GM23248 (cell line): ENCODE measurements at places on chromosomes 6 and 20. TPM values are rescaled to one million over a fixed set of nuclear protein-coding genes. Genes with fewer than 3 reads are reported as not detected.

DNA sequence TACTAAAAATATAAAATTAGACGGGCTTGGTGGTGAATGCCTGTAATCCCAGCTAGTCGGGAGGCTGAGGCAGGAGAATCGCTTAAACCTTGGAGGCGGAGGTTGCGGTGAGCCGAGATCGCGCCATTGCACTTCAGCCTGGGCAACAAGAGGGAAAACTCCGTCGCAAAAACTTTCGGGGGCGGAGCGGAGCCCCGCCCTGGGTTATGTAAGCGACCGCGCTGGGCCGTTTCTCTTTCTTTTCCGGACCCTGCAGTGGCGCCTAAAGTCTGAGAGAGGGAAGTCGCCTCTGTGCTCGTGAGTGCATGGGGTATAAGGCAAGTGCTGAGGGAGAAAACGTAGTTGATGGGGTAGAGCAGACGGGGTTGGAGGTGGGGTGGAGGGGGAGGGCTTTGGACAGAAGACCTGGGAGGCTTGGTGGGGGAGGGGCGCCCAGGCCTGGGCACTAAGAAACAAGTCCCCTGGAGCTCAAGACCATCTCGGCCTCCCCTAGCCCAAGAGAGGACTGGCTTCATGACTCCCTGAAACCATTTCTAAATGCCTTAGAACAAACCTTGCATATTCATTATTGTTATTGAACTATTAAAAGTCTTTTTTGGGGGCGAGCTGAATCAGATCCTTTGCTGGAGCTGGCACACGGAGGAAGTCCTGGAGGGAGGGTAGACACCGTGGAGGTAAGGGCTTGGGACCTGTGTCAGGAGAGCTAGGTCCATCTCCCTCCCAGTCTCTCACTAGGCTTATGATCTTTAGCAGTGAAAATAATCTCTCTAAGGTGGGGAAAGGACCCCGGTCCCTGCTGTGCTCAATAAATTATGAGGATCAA lies 2.7 kb upstream of the MICA start:
- H3K4me3 ChIP-seq: peak overlapping the region; percentile 92
- peaks cover 40% of the 10 kb centered on the region for H3K4me1 ChIP-seq
- DNase-seq: peak; percentile 84

DNA sequence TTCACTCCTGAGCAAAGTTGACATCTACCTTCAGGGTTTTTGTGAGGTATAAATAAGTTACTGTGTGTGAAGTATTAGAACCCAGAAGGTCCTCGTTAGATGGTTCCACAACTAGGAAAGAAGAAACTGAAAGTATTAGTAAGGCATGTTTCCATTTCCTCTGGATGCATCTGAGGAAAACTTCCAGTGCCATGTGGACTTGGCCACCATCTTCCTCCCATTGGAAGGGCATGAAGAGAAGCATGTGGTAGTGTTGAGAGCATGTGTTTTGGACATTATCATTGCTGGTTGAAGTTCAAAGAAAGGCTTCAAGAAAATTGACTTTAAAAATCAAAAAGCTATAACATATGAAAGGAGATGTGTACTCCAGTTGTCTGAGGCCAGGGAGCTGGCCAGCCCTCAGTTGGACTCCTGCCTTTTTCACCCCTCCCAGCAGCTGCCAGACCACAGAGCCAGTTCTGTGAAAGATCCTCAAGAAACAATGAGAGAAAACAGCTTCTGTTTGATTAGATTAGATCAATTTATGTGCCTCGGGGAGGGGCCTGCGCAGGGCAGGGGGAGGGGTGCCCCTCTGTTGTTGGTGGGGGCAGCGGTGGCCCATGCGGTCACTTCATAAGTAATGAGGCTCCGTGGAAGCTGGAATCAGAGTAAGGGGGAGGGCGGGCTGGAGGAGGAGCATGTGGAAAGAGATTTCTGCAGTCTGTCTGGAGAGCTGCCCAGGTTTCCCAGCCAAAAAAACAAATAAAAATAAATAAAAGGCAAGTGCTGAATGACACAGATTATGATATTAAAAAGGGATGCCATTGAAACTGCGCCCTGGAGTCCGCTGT lies 154.0 kb downstream of the JARID2 start:
- peak; percentile 78 for DNase-seq
- H3K4me3 ChIP-seq: peak overlapping the region; percentile 61
- no peaks in the 10 kb centered on the region for H3K27me3 ChIP-seq
- peak overlapping the region; percentile 17; the same call in 1 of the 2 replicates for H3K27ac ChIP-seq

DNA sequence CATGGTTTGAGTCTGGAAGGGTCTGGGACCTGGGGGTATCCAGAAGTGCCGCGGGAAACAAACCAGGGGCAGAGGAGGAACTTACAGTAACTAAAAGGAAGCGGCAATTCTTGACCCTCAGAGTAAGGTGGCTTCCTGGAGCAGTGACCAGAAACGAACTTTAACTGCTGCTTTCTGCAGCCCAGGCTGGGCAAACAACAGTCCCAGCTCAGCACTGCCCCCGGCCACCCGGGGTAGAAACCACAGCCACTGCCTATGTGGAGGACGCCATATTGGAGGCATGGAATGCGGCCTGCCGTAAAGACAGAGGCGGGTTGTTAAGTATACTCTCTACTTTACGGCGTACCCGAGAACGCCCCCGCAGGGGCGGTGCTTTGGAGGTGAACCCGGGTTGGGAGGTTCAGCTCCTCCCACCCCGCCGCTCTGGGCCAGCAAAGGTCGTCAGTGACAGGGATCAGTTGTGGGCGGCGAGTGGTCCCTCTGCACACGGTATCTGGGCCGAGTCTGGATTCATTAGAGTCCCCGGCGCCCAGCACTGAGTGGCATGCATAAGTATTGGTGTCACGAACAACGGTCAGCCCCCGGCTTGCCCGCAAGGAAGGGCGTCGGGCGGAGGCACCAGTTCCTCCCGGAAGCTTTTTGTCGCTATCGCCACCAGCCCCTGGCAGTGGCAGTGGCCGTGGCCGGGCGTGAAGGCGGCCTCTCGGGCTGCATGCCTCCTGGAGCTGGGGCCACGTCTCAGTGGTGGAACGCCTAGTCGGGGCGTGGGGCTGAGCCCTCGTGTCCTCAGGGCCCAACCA lies at the start of gene PDSS2:
TSS of gene PDSS2 (minus strand) at position 282 of the 800 bp plus-strand sequence. CDS start at position 3, 279 bp downstream.
- no peaks in the 10 kb centered on the region for H3K27me3 ChIP-seq
- no peaks in the 10 kb centered on the region for H3K36me3 ChIP-seq
- H3K27ac ChIP-seq: peak within 1 kb of the TSS; percentile 65
- peak; percentile 99 for DNase-seq

DNA sequence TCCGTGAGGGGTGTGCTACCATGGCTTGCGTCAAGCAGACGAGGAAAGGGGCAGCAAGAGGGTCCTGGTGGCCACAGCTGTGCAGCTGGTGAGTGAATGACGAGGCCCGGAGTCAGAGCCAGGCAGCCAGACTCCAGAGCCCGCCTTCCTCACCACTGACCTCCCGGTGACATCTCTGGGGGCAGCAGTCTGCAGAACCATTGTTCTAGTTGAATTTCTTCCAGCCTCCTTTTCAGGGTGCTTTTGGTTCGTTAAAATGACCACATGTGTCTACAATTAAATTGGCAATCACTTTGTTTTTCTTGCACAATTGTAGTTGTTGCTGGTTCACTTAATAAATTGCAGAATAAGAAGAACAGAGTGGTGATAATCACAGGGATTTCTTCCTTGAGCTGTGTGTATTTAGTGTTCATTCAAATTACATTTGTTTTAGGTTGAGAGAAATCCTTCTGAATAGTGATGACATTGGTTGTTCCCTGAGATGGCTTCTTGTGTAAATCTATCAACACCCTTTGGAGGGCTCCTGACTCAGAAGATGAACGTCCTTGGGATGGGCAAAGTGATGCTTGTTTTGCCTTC lies 96.4 kb downstream of the TULP4 start:
- H3K27me3 ChIP-seq: no peaks in the 10 kb centered on the region
- H3K4me3 ChIP-seq: no peak overlapping the region
- peak overlapping the region; percentile 44 for H3K27ac ChIP-seq
- peak; percentile 77 for DNase-seq
- no peaks in the 10 kb centered on the region; the same call in 1 of the 2 replicates for H3K36me3 ChIP-seq
- peaks cover 25% of the 10 kb centered on the region for H3K4me1 ChIP-seq

DNA sequence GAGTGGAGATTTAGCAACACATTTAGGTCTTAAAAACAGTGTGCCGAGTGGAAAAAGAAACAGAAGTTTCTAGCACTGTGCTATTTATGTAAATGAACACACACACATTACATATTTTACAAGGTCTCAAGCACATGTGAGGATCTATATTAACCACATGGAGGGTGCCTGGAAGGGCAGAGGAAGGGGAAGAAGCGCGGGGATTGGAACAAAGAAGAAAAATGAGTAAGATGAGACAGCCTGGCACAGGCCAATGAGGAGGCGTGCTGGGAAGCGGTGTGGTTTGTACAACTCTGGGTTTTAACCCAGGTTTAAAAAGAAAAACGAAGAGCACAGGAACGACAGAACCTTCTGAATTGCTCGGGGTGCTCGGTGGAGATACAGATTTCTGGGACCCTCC lies 5.7 kb downstream of the KCNG1 start:
- H3K27me3 ChIP-seq: no peaks in the 10 kb centered on the region
- no peak overlapping the region for H3K27ac ChIP-seq
- H3K4me3 ChIP-seq: no peak overlapping the region
- H3K4me1 ChIP-seq: peaks cover 4% of the 10 kb centered on the region; the same call in 1 of the 2 replicates

DNA sequence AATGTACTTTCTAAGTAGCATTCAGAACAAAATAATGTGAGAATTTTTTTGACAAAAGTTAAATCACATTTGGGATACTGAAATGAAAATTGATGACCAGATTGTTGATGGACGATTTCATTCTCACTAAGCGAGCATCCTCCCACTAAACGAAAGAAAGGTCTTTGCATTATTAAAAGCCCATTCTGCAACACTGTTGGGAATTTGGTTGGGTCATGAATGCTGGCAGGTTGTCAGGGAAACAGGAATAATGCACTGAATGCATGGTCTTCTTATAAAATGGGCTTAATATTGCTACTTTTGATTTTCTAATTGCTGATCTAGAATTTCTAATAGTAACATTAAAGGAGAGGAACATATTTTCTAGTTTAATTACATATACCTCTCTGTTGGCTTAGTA lies 229.8 kb downstream of the NKAIN2 start:
- no peak overlapping the region for H3K27ac ChIP-seq
- no peaks in the 10 kb centered on the region for H3K4me1 ChIP-seq
- H3K36me3 ChIP-seq: no peaks in the 10 kb centered on the region
- no peak for DNase-seq
- H3K27me3 ChIP-seq: no peaks in the 10 kb centered on the region

The RIPPLY2 gene
- not detected in 2 replicates for total RNA-seq
